Activated CD4-positive, alpha-beta T cell treated with anti-CD3 and anti-CD28 coated beads for 1 hour (primary cell): ENCODE measurements at places on chromosomes 3 and 15.

GRCh38 chr3:51813539-51813938 is 34.5 kb upstream of the IQCF6 start:
- no peak for DNase-seq

GRCh38 chr3:190070622-190071347 is 49.9 kb downstream of the P3H2 start:
- no peak for DNase-seq

DNA sequence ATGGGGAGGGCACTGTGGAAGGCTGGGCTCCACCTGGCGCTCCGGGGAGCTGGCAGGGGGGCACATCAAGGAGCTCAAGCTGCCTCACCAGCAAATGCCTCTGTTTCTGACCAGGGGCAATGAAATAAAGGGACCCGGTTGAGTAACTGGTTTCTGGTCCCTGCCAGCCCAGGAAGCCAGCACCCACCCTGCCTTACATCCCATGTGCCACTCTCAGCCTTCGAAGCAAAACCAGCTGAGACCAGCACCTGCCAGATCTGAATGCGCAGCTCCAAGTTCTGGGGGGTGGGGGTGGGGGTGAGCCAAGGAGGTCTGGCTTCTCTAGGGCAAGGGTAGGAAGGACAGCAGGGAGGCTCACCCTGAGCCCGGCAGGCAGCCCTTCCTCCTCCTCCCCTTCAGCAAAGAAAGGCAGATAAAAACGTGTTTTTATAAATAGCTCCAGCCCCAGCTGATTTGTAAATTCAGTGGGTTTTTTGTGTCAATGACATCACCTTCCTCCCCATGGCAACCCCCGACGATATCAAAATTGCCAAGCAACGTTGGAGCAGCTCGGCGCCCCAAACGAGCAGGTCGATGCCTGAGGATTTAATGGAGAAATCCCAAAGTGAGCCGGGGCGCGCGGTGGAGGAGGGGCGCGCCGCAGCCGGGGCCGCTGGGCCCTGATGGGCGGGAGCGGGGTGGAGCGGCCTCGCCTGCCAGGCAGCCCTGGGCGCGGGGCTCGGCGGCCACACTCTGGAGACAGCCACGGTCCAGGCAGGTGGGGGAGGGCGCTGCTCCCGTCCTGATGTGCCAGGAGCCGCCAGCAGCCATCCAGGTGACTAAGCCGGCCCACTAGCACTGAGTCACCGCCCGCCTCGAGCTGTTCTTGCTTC is at the start of gene PAK6:
PAK6 (plus strand) TSS at position 532 of the 872 bp plus-strand sequence. CDS start 25,723 bp downstream, outside the sequence.
- DNase-seq, result no peak

DNA sequence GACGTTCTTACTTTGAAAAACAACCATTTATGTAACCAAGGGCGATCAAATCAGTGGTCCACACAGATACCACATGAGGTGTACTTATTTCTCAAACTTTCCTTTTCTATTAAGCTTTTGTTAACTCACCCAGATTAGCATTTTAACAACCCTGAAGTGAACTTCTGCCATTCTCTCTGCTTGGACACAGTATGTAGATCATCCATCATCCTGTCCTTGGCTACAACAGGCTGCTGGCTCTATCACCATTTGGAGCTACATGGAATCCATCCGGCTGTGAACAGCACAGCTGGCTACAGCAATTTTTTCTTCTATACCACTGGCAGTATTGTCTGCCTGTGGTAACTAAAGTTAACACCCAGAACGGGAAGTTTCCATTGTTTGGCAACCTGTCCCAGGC is 4.4 kb downstream of the SEMA6D start:
- no peak for DNase-seq

DNA sequence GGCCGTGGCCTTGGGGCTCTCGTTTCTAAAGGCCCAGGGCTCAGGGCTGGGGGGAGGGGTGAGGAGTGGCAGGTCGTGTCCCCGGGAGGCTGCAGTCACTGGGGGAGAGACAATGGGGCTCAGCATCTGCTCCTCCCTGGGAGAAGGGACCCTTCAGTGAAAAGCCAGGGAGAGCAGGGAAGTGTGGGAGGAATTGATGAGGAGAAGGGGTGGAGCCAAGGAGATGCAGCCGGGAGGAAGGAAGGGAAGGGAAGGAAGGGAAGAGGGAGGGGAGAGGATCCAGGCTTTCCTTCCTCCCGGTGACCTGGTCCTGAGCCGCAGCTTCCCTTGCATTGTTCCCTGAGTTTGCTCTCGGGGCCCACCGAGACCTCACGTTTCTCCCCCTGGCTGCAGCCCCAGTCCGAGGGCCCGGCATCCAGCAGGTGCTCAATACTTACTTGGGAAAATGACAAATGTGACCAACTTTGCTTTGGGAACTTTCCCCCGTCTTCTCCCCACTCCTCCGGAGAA is 1.4 kb upstream of the ZNF710 start:
- DNase-seq, result no peak

DNA sequence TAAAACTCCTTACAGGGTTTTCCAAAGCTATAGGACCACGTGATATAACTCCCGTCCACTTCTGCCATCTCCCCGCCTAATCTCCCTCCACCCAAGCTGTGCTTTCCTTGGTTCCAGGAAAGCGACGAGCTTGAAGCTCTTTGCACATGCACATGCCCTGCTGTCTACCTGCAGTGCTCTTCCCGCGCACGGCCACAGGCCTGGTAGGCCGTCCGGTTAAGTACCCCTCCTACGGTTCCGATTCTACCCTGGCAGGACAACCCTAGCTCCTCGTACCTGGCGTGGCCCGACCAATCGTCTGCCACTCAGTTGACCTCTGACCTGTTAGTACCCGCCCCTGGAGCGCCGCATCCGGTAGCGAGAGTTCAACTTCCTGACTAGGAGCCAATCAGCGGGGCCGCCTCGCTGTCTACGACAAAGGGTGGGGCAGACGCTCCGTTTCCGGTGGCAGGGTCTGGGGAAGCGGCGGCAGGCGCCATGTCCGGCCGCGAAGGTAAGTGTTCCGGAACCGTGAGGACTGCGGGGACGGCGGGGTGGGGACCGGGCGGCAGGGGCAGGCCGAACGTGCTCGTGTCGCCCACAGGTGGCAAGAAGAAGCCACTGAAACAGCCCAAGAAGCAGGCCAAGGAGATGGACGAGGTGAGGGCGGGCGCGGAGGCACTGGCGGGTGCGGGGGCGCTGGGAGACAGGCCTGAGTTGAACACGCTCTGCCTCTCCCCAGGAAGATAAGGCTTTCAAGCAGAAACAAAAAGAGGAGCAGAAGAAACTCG is at the start of the genes CCDC51 and TMA7:
CCDC51 (minus strand) TSS at position 300 of the 770 bp plus-strand sequence. CDS start 4,991 bp downstream, outside the sequence.
TMA7 (plus strand) TSS at position 438 of the 770 bp plus-strand sequence; CDS start at position 478, 40 bp downstream.
- DNase-seq, result peak; percentile 97

GRCh38 chr15:75661100-75661755 is 13.5 kb downstream of the SNX33 start:
- no peak for DNase-seq

GRCh38 chr3:71671216-71671845 is 53.9 kb downstream of the EIF4E3 start:
- no peak for DNase-seq

DNA sequence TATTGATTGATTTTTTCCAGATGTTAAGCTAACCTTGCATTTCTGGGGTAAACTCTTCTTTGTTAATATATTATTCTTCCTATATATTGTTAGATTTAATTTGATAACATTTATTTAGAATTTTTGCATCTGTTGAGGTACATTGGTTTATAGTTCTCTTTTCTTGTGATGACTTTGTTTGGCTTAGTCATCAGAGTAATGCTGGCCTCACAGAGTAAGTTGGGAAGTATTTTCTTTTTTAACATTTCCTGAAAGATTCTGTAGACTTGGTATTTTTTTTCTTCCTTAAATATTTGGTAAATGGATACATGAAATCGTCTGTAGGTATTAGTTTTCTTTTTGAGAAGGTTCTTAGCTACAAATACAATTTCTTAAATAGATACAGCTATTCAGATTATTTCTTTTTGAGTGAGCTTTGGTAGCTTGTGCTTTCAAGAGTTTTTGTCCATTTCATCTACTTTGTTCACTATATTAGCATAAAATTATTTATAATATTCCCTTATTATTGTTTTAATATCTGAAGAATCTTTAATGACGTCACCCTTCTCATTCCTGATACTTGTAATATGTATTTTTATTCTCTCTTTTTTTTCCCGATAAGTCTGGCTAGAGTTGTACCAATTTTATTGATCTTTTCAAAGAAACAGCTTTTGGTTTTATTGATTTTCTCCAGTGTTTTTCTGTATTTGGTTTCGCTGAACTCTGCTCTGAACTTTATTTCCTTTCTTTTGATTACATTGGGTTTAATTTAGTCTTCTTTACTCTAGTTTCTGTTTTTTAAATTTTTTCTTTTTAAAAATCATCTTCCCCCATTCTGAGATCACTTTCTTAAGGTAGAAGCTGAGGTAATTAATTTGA is 6.5 kb upstream of the HPS3 start:
- DNase-seq, result no peak

- DNase-seq, result no peak
These were observed 15.8 kb downstream of the IGSF11 start for GRCh38 chr3:119018690-119019463.

GRCh38 chr3:23811919-23812318 is 6.2 kb downstream of the UBE2E1 start:
- DNase-seq, result no peak
